T-helper 2 cell treated with Interferon-gamma antibody and Interleukin-4, amounts not matched to agents 5 μg/mL and 100 μg/mL, for 36 hours (primary cell): ENCODE measurements at places on chromosomes 11 and 22.
A peak's percentile ranks its signal among the peaks of the same experiment; 100 is the strongest.

- DNase-seq = no peak
These were observed 50.5 kb downstream of the BDNF start for GRCh38 chr11:27649800-27650199.

DNA sequence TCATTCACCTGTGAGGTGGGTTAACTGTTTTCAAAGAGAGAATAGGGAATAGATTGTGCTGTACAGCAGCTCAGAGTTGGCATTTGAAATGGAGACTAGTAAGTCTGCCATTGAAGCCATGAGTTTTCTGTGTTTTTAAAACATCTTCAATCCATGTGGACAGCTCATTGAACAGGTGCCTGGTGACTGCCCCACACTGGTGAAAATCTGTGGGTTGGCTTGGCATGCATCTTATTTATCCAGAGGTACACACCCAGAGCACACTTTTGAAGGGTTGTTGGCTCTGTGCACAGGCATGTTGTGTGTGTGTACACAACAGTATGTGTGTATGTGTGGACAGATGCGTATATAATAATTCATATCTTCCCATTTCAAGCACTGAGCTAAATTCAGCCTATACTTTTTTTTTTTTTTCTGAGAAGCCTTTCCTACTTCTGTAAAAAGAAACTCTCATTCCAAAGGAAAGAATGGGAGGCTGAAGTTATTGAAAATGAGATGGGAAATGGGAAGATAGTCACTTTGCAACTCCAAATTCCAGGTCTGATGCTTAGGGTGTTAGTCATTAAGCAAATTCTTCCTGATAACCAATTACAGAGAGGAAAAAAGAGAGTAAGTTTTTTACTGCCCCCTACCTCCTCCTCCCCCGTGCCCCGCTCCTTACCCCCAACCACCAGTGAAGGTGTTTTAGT lies 7.0 kb upstream of the LYVE1 start:
- no peak for DNase-seq

GRCh38 chr11:117905524-117905923 lies 23.7 kb downstream of the TMPRSS13 start:
- DNase-seq = no peak

- DNase-seq = peak; percentile 44
These were observed at the start of gene LRRC32 for GRCh38 chr11:76670485-76671236. TSS of gene LRRC32 (minus strand) at chr11:76670747. CDS start at chr11:76665954, 4,793 bp downstream.

DNA sequence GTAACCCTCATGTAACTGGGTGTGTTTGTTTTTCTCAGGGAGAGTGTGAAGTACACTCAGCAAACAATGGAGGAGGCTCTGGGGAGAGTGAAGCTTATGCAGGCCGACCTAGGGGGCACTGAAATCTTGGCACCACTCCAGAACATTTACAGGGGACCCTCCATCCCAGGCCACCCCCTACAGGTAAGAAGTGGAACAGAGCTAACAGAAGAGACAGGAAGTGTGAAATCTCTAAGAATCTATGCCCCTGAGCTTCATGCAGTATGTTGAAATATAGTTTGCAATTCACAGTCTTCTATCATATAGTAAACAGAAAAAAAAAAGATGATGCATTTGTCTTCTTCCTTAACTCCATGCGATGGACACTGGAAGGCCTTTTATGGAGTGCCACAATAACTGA lies 8.4 kb downstream of the VWA5A start:
- no peak for DNase-seq

- DNase-seq = peak; percentile 63
These were observed 5.4 kb downstream of the TRABD start for GRCh38 chr22:50190941-50191741.

DNA sequence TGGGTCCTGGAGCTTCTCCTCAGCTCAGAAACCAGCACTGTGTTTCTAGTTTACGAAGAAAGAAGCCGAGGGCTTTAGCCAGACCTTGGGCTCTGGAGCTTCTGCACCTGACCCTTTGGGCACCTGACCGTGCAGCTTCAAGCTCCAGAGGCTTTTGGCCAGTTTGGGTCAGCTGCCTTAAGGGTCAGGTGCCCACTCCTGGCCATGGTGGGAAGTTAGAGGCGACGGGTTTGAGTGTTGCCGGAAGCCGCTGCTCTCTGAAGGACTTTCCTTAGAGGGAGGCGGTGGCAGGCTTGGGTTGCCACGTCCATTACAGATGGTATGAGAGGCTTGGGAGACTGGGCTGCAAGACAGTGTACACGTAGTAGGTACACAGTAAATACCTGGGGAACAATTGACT lies 52.3 kb downstream of the PISD start:
- DNase-seq = no peak

GRCh38 chr11:120903686-120904085 lies 120.2 kb upstream of the TBCEL start:
- DNase-seq = no peak

DNA sequence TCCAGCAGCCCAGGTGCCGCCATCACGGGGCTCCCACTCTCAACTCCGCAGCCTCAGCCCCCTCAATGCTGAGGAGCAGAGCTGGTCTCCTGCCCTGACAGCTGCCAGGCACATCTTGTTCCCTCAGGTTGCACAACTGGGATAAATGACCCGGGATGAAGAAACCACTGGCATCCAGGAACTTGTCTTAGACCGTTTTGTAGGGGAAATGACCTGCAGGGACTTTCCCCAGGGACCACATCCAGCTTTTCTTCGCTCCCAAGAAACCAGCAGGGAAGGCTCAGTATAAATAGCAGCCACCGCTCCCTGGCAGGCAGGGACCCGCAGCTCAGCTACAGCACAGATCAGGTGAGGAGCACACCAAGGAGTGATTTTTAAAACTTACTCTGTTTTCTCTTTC lies at the start of gene SAA1:
Gene SAA1 (plus strand): TSS at position 316 of the 400 bp plus-strand sequence. CDS start 624 bp downstream, outside the sequence.
- no peak for DNase-seq

- DNase-seq = no peak
These were observed 29.7 kb upstream of the TSKU start for GRCh38 chr11:76753449-76753848.

DNA sequence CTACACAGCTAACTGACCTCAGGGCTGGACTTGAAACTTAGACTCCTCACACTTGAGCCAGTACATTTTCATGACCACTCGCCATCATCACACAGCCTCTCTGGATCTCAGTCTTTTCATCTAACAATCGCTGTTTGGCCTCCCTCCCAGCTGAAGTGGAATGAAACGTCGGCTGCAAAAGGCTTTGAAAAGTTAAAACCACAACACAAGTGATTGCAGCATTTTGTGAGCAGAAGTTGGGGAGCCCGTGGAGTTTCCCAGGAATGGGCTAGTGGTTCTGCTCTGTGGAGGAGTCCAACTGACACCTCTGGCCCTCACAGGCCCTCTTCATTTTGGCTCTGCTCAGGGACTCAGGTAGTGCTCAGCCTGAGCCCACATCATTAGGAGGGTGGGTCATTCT lies 35.9 kb upstream of the TRIM29 start:
- peak; percentile 0 for DNase-seq

GRCh38 chr11:120188371-120188770 lies 22.5 kb upstream of the OAF start:
- no peak for DNase-seq

GRCh38 chr22:47457021-47457420 lies 694.6 kb downstream of the TBC1D22A start:
- DNase-seq = no peak

DNA sequence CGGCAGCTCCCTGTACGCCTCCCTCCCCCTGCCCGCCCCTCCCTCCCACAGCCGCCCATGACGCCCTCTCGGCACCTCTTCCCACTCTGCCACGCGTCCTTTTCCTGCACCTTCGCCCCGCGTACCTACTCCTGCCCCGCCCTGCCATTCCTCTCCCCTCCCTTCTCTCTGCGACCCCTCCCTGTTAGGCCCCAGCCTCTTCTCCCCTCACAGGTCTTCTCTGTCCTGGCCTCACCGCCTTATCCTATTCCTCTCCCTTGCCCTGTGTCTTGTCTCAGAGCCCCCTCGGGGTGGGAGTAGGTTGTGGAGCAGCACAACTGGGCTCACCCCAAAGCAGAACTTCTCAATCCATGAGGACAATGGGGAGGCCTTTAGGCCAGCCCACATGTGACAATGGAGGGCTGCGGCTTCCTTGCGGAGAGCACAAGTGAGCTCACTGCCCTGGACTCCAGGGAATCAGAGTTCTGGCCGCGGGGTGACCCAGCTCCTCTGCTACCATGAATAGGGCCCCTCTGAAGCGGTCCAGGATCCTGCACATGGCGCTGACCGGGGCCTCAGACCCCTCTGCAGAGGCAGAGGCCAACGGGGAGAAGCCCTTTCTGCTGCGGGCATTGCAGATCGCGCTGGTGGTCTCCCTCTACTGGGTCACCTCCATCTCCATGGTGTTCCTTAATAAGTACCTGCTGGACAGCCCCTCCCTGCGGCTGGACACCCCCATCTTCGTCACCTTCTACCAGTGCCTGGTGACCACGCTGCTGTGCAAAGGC lies 539 bp downstream of the SLC35C1 start:
- peak; percentile 12 for DNase-seq

GRCh38 chr22:47328550-47329243 lies 566.2 kb downstream of the TBC1D22A start:
- DNase-seq = no peak

DNA sequence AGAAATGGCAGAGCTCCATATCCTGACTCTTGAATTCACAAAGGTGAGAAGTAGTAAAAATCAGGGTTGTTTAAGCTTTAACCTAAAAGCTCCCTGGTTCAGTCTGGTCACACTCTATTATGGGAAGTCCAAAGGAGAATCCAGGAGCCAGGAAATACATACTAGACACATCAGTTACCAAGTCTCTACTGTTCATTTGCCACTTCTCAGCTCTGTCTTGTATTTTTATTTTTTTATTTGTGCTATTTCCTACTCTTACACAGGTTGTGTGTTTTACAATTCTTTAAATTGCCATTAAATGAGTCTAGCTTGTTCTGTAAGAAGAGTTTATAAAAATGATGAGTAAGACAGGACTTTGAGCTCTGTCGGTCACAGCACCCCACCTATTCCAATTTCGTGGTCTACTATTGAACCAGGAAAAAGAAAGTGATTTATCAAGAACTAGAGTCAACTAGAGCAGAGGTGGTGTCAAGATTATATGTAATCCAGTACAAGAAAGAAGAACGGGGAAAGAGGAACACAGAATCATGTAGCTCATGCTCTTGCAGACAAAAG lies 9.7 kb downstream of the MS4A12 start:
- DNase-seq = no peak

DNA sequence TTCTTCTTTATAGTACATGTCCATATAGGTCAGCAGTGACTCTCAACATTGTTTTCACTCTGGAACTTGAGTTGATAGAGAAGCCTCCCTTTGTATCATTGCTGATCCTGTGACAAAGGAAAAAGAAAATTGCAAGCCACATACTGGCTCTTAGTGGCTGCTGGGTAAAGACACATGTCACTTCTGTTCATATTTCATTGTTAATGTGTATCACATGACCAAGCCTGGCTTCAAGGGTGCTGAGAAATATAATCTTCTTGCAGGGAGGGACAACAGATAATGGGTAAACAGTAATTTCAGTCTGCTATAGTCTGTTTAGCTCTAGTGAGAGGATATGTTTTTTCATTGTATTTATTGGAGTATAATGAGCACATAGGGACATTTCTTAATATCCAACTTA lies 173.3 kb downstream of the PGR start:
- DNase-seq = no peak

DNA sequence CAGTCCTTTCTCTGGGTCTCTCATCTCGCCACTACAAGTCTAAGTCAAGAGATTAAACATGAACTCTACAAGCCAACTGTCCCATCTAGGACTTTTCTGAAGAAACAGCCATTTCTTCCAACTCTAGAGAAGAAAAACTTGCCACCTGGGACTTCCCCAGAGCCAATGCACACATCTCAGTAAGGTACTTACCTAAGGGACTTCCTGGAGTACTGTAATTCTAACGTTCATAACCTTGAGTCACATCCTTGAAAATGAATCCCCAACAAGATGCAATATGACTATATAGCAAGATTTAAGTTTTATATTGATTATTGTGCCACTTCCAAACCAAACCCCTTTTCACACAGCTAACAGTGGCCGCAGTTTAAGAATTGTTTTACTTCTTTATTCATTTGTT lies 11.9 kb upstream of the ISX start:
- no peak for DNase-seq

- DNase-seq = no peak
These were observed 10.1 kb downstream of the DGCR8 start for GRCh38 chr22:20089977-20090729.

GRCh38 chr11:74896311-74896710 lies 52.6 kb downstream of the XRRA1 start:
- DNase-seq = no peak

GRCh38 chr11:8252388-8252787 lies 11.3 kb downstream of the LMO1 start:
- no peak for DNase-seq

GRCh38 chr22:41595703-41596102 lies 6.1 kb upstream of the PMM1 start:
- DNase-seq = no peak
